ENCODE measurements at places on chromosomes 4 and X.
A peak's percentile ranks its signal among the peaks of the same experiment; 100 is the strongest.

- no peak for DNase-seq
These were observed 1.1 kb downstream of the SLC9B2 start for GRCh38 chr4:103075435-103075893.

- DNase-seq, result no peak
These were observed 128.2 kb downstream of the FRYL start for GRCh38 chr4:48651914-48652313.

GRCh38 chr4:147543034-147543433, 62.1 kb downstream of the EDNRA start:
- no peak for DNase-seq

DNA sequence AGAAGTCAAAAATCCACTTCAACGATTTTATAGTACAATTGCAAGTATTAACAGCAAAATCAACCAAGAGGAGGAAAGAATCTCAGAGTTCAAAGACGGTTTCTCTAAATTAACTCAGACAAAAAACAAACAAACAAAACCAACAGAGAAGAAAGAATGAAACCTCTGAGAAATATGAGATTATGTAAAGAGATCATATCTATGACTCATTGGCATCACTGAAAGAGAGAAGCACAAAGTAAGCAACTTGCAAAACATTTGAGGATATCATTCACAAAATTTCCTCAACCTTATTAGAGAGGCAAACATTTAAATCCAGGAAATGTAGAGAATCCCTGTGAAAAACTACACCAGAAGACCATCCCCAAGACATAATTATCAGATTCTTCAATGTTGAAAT, 370.4 kb downstream of the INPP4B start:
- no peak for DNase-seq

DNA sequence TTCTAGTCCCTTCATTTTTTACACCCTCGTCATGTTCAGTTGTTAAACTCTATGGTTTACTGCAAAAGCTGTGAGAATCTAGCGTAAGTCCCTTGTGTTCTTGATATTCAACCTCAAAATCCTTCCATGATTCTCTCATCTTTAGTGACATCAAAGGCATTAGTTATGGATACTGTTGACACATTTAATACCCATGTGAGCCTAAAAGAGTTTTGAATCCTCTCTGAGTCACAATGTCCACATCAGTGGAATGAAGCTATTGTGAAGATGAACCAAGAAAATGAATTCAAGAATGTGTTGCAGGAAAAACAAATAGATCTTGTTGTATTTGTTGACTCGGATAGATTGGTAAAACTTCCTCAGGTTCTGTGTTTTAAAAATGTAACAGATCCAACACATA, 394.7 kb upstream of the ATOH1 start:
- no peak for DNase-seq

GRCh38 chrX:13005661-13006473, 31.0 kb downstream of the TMSB4X start:
- no peak for DNase-seq

DNA sequence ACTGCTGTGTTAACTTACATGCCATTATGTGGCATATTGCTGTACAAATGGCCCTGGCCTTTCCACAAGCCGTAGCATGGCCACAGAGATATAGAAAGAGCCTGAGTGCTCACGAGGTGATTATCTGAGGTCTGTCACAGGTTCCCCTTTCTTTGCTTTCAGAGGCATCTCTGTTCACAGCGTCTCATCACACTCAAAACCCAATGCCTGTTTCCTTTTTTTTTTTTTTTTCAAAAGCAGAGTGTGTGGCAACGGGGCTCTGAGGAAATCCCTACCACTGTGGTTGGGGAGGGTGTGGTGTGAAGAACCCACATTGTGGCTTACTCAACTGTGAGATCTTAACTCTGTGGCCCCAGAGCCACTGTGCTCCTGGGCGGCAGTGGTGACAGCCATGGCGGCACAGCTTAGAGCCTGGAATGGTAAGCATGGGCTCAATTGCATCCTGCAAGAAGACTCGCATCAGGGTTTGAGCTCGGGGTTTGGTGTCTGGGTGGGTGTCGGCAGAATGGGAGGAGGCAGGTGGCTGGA, 30.8 kb downstream of the RTL5 start:
- peak; percentile 30 for DNase-seq

DNA sequence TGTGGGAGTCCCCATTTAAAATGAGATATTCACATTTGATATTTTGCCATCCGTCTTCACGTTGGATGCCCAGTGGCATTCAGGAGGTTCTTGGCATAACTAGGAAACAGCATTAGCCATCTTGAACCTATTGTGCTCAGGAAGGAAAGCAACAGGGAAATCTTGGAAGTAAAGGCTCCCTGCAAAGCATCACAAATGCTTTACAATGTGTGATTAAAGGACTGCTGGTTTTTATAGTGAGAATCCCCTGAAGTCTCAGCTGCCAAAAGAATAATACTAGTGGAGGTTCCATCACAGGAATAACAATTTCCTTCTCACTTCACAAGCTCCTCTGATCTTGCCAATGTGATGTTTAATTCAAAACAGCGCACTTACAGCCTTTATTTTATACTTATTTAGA, 49.7 kb upstream of the NPNT start:
- no peak for DNase-seq

DNA sequence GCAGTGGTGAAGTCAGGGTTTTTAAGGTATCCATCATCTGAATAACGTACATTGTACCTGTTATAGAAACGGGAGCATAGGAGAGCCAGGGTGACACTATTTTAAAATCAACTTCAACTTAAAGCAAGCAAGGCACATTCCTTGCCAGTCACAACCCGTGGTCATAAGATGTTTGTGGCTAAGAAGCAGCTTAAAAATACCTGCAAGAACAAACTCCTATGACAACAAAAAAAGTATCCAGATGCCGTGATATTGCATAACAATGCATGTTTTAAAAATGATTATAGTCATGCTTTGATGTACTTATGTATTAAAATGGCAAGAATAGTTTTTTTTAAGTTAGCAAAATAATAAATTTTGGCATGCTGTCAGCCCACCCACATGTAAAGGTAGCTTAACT, 16.5 kb upstream of the SYNPO2 start:
- no peak for DNase-seq

All from stimulated activated CD4-positive, alpha-beta T cell treated with anti-CD3 and anti-CD28 coated beads, Interleukin-12 subunit alpha, Interleukin-12 subunit beta, amount 100 ng/mL, for 4 hours (primary cell).